ENCODE measurements at places on chromosomes 1 and 21.

DNA sequence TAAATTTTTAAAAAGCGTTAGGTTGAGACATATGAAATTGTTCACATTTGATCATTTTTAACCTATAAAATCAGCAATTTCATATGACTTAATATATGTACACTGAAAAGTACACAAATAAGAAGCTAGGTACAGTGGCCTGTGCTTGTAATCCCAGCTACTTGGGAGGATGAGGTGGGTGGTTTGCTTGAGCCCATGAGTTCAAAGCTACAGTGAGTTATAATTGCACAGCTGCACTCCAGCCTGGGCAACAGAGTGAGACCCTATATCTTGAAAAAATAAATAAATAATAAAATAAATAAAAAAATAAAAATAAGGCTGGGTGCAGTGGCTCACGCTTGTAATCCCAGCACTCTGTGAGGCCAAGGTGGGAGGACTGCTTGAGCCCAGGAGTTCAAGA, 5.2 kb upstream of the EPB41 start:
- no peak for DNase-seq

- no peak for DNase-seq
These were observed 14.6 kb downstream of the TAF13 start for GRCh38 chr1:109061183-109061582.

GRCh38 chr1:237894131-237894530, 3.4 kb upstream of the ZP4 start:
- no peak for DNase-seq

DNA sequence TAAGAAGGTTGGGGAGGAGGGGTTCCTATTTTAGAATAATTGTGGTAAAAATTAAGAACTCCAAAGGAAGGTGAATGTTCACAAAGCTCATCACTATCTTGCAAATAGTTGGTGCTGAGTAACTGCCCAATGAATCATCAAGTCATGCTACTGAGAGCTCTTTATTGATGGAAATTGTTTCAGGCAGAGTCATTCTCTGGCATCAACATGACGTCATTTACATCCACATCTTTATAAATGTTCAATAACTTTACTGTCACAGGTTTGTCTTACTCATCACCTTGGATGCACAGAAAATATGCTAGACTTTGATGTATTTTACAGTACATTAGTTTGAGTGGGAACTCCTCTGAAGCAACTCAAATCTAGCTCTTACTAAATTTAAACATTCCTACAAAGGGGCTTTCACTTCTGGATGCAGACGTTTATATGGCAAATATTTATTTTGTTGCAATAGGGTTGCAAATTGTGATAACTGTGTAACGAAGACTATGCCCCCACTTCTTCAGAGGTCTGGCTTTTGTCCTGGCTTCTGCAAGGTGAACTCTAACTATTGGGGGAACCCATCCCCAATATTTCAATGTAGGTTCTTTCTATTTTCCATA, 273.7 kb upstream of the AJAP1 start:
- DNase-seq = no peak

DNA sequence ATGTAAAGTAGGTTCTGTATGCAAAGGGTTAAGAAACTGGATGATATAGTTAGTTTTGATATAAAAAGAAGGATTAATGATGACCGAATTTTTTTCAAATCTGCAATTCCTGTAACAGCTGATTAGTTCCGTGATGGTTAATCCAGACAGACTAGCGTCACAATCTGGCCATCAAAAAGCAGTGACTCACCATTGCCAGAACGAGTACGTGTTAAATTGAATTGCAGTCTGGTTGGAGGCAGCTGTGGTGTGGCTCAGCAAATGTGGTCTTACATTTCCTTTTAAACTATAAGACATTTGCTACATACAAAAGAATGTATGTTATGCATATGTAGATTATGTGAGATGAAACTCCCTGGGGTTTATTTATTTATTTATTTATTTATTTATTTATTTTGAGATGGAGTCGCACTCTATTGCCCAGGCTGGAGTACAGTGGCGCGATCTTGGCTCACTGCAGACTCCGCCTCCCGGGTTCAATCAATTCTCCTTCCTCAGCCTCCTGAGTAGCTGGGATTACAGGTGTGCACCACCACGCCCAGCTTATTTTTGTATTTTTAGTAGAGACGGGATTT, 139.8 kb downstream of the RYR2 start:
- no peak for DNase-seq

DNA sequence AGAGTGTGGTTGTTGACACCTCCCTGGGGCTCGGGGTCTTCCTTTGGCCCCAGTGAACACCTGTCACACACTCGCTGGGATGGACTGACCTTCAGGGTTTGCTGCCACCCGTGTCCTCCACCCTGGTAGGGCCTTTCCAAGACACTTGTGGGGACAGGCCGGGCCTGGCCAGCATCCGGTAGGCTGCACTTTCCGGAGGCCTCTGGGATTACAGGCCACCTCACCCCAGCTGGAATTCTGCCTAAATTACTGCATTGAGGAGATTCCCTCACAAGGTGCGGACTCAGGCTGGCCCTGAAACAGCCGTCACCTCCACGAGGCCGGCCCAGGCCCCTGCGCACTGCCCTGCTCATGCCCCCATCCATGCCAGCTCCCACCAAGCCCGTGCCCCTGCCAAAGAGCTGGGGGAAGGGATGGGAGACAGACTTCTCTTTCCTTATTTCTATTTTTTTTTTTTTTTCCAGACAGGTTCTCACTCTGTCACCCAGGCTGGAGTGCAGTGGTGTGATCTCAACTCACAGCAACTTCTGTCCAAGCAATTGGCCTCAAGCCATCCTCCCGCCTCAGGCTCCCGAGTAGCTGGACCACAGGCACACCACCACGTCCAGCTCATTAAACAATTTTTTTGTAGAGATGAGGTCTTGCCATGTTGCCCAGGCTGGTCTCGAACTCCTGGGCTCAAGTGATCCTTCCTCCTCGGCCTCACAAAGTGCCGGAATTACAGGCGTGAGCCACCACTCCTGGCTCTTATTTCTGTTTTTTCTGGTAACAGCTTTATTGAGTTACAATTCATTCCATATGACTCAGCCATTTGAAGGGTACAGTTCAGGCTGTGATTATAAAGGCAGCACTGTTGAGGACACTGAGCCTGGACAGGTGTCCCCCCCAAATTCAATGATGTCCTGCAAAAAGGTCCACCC, 11.3 kb downstream of the CSTB start:
- no peak for DNase-seq

DNA sequence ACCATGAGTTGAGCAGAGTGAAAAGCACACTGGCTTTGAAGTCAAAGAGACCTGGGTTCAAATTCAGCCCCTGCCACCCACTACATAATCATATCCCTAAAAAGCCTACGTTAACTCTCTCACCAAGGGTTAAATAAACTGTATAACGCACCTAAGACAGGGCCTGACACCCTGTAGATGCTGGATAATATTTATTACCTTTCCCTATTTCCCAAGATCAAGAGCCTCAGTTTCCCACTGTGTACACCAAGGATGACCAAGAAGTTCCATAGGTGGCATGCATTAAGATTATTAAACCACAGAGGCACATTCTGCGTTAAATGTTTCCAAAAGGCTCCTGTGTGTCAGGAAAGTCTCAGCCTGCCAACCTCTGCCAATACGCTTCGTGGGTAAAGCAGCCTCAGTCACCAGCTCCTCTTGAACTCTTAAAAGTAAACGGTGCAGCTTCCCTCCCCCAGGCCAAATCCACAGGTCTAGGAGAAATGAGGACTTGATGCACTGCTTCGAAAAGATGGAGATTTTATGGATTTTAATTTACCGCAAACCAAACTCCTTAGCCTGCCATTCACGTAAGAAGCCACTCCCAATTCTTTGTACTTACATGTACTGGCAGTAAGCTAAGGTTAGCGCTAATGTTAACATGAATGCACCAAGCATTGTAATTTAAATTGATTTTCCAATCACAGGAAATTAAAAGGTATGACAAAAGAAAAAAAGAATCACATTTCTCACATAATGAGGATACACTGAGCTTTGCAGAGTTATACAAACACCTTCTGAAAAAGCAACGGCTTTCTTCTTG, 2.6 kb downstream of the USP24 start:
- no peak for DNase-seq

DNA sequence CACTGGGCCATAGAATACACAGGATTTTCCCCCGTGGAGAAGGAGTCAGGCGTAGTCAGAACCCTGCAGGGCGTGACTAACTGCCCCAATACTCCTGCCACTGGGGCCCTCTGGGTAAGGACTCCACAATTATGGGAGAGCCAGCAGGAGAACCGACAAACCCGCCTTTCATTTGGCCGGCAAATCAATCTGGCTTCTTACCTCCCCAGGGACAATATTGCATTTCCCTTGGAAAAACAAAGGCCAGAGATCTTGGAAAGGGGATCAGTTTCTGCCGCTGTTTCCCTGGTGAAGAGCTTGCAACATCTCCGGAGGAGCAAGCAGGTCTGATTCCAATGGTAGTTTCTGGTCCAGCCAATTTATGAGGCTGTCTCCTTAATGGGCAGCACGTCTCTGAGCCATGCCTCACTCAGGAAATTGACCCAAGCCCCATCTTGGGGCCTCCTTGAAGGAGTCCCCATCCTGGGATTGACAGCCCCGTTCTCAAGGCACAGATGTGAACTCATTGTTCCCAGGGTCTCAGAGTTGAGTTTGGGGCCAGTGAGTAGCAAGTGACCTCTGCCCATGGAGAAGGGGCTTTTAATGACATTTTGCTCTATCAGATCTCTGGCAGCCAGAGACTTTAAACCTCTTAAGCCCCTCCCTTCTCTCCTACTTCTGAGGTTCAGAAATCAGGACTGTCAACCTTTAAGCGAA, 4.3 kb downstream of the TRABD2B start:
- no peak for DNase-seq

DNA sequence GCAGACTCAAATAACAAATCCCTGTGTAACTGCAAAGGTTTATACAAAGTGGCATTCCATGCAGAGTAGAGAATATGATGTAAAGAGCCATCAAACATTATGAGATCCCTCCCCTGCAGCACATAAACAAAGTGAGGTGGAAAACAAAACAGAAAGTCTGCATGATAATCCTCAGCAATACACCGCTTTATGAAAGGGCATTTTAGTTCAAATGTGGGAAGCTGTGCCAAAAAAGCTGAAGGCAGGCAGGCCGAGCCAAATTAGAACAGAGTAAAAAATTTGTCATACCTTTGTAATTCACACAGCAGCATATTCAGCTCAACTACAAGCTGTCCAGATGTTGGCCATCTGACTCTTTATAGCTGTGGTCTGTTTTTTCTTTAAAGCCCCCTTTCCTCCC, 113.5 kb downstream of the LHX9 start:
- DNase-seq = no peak

- no peak for DNase-seq
These were observed 54.4 kb downstream of the MRPL39 start for GRCh38 chr21:25552856-25553255.

DNA sequence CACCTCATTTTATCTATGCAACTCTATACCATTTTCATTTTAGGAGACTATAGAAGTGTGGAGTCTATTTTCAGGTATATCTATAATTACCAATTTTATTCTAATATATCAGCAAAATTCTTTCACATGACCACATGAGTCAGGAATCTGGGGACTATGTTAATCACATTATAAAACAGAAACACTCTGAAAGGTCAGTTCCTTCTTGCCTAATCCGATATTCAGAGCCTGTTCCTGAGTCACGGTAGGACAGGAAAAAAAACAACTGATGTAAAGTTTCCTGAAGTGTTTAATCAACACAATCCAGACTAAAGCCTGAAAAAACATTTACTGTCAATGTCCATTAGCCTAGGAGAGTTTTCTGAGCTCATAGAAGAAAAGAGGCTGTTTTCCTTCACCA, 1902.3 kb downstream of the NCAM2 start:
- DNase-seq = no peak

GRCh38 chr21:41621513-41621912, 113.6 kb upstream of the TMPRSS2 start:
- DNase-seq = no peak

DNA sequence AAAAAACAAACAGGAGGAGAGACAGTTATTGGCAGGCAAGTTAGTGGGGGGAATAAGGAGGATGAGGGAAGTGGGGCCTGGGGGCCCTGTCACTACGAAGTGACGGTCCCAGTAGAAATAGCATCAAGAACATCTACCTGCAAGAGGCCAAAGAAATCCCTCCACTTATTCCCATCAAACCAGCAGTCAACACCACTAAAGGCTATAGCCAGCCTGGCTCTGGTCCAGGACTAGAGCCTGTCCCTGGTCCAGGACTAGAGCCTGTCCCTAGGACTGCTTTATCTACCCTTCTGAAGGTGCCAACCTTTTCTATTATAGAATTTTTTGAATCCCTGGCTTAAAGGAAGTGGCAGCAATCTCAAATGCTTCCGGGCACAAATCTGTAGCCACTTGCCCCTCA, 3.2 kb downstream of the KLF18 start:
- no peak for DNase-seq

DNA sequence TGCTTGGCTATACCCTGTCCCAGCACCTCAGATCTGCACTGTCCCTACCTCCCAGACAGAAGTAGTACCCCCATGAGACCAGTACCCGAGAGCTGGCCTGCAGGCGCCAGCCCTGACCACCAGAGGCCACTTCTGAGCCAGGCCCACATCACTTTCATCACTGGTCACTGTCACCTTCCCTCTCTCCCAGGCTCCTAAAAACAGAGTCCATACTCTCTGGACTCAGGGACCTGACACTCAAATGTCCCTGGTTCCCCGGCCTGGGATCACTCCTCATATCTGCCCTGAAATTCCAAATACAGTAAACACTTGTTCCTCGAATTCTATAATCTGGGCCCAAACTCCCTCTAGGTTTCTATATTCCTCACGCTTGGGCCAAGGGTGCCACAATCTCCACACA, 18.7 kb downstream of the TMEM53 start:
- DNase-seq = no peak

DNA sequence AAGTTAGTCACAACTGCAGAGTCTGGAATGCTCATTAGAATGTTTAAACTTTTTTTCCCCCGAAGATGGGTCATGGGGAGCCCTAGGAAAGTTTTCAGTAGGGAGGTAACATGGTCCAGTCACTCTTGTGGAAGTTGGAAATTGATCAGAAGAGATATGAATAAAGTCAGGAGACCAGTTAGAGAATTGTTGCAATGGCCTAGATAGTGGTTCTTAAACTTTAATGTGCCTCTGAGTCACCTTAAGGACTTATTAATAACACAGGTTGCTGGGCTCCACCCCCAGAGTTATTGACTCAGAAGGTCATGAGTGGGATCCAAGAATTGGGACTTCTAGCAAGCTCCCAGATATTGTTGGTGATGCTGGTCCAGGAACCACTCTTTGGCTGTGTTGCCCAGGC, 3.2 kb upstream of the TFAP2E start:
- no peak for DNase-seq

GRCh38 chr1:89698624-89699023, 65.7 kb downstream of the LRRC8C start:
- DNase-seq = no peak

GRCh38 chr21:10464975-10465374, 56.4 kb upstream of the TPTE start:
- DNase-seq = no peak

- no peak for DNase-seq
These were observed 103.9 kb upstream of the TTC34 start for GRCh38 chr1:2905356-2905755.

- DNase-seq = no peak
These were observed 31.1 kb downstream of the AK4 start for GRCh38 chr1:65179148-65179547.

- no peak for DNase-seq
These were observed 10.9 kb downstream of the KRTAP22-2 start for GRCh38 chr21:30579346-30579745.

- no peak for DNase-seq
These were observed 36.2 kb downstream of the EPS15 start for GRCh38 chr1:51482881-51483280.
